ENCODE measurements at places on chromosomes 3 and 15. TPM values are rescaled to one million over a fixed set of nuclear protein-coding genes. Genes with fewer than 3 reads are reported as not detected.

PROS1 gene
- 19.9 TPM for total RNA-seq

SNX22 gene
- total RNA-seq: 0.83 TPM

SEMA5B gene
- total RNA-seq: 0.36 TPM

CADPS gene
- 8.8 TPM for total RNA-seq

LIPC gene
- total RNA-seq: not detected

NOX5 gene
- 0.36 TPM for total RNA-seq

FOXB1 gene
- not detected for total RNA-seq

SI gene
- under 0.01 TPM for total RNA-seq

- no peak for DNase-seq
- no peak overlapping the region for H3K4me3 ChIP-seq
- no peaks in the 10 kb centered on the region for H3K36me3 ChIP-seq
Measured at GRCh38 chr3:70094197-70094596, 94.7 kb downstream of the SAMMSON start.

DNA sequence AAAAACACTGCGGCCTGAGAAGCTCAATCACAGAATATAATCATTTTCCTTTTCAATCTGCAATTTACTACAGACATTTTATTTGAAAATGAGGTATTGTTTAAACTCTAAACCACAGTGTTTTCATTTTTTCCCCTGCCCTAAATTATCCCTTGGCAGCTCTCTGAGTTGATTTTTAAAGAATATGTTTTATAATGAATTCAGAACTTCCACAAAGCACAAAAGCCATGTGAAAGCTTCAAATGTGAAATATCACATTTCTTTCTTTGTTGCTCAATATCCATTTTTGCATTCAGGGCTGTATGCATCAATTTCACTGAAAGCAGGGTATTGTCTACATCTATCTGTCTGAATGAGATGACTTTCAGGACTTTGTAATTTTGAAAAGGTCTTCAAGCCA is 813.6 kb upstream of the ALCAM start:
- no peak overlapping the region for H3K27ac ChIP-seq
- H3K4me1 ChIP-seq: no peaks in the 10 kb centered on the region
- no peak for DNase-seq
- H3K36me3 ChIP-seq: no peaks in the 10 kb centered on the region

DNA sequence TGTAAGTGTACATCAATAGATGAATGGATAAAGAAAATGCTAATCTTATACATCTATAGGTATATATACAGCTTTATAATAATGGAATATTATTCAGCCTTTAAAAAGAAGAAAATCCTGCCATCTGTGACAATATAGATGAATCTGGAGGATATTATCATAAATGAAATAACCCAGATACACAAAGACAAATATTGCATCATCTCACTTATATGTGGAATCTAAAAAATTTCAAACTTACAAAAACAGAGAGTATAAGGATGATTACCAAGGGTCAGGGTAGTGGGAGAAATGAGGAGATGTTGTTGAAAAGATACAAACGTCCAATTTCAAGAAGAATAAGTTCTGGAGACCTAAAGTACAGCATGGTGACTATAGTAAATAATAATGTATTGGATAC is 85.4 kb upstream of the AGTR1 start:
- no peak overlapping the region for H3K4me3 ChIP-seq
- H3K27me3 ChIP-seq: no peaks in the 10 kb centered on the region
- H3K27ac ChIP-seq: no peak overlapping the region
- H3K36me3 ChIP-seq: no peaks in the 10 kb centered on the region
- H3K4me1 ChIP-seq: peaks cover 23% of the 10 kb centered on the region

GRCh38 chr3:72187131-72187530 is 402.2 kb upstream of the PROK2 start:
- no peaks in the 10 kb centered on the region for H3K4me1 ChIP-seq
- no peaks in the 10 kb centered on the region for H3K36me3 ChIP-seq
- no peak overlapping the region for H3K27ac ChIP-seq
- no peaks in the 10 kb centered on the region for H3K27me3 ChIP-seq
